ENCODE measurements at places on chromosomes 13 and 19.

DNA sequence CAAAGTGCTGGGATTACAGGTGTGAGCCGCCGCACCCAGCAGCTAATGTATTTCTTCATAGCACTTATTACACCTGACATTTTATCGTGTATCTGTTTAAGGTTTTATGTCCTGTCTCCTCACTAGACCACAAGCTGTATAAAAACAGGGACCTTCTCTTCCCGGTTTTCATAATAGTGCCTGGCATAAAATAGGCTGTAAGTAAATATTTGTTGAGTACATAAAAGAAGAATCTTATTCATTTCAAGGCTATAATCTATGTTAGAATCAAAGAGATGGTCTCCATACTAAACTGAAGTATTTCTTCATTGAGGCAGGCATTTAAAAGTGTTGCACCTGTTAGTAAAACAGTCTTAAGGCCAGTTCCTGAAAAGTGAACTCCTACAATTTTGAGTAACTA lies 194.0 kb downstream of the SHISA2 start:
- no peak for DNase-seq

DNA sequence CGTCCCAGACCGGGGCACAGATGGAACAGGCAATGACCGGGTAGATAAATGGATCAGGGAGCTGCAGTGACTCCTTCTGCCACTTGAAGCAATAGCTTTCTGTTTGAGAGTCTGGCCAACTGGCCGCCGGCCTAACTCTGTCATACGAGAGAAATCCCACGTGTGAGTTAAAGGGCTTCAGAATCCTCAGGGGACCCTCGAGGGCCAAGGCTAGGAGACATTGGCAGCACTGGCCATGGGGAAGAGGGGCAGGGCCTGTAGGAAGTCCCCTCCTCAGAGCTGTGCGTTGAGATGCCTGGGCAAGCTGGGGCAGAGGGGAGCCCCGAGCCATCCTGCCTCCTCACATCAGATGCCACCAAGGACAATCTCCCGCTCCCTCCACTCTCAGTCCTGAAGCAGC lies 51.6 kb downstream of the KLF2 start:
- no peak for DNase-seq

DNA sequence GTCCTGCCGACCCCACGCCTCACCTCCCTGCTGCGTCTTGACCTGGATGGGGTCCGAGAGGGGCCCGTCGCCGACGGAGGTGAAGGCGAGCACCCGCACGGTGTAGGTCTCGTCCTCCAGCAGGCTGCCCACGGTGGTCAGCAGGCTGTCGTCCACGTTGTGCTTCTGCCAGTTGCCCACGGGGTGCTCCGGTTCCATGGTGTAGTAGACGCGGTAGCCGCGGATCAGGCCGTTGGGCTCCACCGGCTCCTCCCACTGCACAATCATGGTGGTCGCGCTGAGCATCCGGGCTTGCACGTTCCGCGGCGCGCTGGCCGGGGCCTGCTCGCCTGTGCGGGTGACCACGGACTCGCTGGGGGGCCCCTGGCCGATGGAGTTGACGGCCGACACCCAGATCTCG lies 96.7 kb downstream of the PTPRS start:
- DNase-seq, result no peak

DNA sequence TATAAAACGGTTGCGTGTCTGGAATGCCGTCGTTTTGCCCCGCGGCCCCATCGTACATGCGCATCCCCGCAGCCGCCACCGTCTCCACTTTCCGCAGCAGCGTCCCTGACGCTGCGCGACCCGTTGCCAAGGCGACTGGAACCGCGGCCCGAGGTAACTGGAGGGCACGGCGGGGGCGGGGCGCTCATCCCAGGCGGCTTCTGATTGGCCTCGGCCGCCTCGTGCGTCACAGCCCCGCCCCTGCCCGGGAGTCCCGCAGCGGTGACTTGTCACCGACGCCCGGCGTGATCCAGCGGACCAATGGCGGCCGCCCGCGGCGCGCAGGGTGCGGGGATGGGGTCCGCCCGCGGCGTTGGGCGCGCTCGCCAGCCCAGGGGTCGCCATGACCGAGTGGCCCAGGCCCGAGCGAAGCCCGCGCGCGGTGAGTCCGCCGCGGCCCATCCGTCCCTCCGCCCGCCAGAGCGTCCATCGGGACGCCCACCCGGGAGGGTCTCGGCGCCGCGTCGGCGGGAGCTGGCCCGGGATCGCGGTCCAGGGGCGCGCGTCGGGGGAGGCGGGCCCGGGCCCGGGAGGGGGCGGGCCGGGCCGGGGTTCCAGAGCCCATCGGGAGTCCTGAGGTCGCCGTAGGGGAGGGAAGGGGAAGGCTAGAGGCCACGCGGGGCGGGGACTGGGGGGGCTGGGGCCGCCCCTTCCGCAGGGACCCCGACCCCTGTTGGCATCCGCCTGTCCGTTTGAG lies at the start of gene ZSCAN1:
TSS of gene ZSCAN1 (plus strand) at position 285 of the 736 bp plus-strand sequence. CDS start 3,812 bp downstream, outside the sequence.
- DNase-seq, result peak; percentile 52

DNA sequence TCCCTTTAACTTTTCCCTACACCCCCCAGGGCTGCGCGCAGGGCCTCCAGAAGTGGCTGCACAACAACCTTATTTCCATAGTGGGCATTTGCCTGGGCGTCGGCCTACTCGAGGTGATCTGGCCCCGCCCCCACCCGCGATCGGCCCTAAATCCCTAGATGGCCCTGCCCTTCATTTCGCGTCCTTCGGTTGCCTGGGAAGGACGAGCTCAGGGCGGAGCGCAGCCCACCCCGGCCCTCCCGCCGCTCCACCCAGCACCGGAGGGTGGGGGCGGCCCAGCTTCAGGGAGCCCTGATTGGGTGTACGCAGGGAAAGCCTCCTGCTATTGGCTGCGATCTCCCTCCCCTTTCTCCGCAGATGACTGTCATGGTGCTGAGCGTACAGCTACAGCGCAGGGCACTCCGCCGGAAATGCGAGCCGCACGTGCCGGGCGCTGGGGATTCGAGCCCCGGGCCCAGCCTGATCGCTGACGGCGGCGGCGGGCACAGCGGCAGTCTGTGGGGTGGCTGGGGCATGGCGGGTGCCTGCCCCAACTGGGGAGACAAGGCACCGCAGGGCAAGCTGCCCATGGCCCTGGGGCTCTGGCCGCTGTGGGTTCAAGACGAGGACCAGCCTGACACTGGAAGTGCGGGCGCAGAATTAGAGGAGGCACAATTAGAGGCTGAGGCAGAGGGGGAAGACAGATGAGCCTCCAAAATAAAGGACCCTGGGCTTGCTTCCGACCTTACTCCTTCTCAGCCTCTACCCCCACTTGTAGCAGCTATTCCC lies 4.3 kb downstream of the CD37 start:
- DNase-seq, result no peak

GRCh38 chr13:105719859-105720258 lies 815.6 kb downstream of the EFNB2 start:
- no peak for DNase-seq

- no peak for DNase-seq
Observed at GRCh38 chr13:105464249-105464648, 1071.2 kb downstream of the EFNB2 start.

DNA sequence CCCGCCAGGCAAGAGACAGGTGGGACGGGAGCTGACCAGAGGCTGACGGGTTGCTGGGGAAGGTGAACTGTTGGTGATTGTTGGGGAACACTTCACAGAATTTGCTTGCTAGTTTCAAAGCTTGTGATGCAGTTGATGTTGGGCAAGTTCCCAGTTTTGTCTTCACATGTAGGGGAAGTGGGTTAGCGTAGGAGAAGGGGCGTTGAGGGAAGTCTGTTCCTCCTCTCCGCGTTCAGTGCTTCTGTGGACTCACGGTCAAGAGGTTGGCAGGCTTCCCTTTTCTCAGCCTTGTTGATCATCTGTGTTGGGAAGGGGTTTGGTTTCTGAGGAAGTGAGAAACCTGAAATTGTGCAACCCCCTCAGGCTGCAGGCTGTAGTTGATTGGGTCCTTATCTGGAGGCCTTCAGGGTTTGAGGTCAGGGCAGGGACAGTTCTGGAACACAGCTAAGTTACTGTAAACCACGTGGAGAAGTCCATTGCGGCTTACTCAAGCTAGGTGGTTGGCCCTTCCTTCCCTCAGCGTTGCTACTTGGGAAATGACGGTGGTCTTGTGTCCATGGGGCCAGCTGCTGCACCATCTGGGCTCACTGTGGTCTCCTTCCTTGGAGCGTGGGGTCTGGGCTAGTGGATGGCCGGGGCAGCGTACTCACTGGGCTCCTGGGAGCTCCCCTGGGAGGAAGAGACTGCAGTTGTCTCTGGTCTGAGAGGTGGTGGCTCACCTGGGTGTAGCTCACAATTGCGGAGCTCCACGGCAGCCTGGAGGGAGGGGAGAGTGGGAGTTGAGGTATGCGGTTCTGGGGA lies 7.5 kb downstream of the RPS9 start:
- peak; percentile 92 for DNase-seq

DNA sequence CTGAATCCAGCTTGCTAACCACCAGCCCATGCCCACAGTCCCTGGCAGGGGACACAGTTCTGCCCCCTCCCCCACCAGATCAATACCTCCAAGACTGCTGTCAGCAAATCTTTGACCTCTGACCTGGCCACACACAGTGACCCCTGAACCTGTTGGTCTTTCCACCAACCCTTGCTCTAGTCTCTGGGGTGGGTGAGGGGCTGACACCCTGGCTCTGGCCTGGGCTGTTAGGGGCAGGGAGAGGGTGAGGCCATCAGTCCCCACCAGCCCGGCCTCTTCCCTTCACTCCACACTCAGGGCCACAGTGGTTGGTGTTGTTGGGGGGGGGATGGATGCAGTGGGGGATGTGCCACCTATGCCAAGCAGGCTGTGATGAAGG lies 21.8 kb upstream of the SLC7A10 start:
- DNase-seq, result no peak

DNA sequence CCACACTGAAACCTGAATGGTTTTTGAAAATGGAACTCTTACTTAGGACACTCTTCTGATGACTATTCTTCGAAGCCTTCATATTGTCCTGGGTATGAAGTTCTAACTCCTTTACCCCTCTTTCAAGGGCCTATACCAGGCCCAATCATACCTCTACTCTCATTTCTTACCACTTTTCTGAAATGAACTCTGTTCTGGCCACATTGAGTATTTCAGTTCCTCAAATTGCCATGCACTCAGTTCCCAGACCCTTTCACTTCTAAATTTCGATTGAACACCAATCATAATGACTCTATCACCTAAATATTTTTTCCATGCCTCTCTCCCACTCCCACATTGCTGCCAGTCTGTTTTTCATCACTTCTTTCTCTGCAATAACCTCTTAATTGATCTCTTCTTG lies 53.7 kb downstream of the LACC1 start:
- DNase-seq, result no peak

DNA sequence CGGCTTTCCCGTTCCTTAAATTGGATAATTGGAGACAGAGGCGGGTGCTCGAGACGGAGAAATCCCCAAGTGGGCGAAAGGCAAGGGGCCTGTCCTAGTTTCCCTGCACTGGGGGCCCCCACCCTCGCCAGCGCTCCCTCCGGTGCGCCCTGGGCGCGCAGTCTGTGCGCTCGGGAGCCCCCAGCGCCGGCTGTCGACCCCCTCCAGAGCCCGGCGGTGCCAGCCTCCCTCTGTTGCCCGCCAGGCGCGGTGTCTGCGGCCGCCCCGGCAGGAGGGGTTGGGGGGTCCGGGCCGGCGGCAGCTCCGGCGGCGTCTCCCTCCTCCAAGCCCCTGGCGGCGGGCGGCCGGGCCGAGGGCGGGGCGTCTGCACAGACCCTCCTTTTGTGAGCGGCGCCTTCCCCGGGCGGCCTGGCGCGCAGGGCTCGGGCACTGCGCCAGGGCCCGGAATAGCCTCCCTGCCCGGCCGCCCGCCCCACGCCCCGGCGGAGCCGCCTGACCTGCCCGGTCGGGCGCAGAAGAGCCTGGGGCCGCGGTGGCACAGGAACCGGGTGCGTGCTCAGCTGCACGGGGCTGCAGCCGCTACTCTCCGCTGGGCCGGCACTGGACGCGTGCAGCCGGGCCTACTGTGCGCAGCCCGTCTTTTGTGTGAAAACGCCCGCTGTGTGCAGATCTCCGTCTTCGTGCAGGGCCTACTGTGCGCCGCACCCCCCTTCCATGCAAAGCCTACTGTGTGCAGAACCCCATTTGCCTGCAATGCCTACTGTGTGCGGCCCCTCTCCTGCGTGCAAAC lies 13.2 kb downstream of the GADD45B start:
- no peak for DNase-seq

GRCh38 chr13:110363010-110363409 lies 55.9 kb downstream of the COL4A2 start:
- DNase-seq, result no peak

GRCh38 chr13:67803118-67803517 lies 573.0 kb upstream of the PCDH9 start:
- DNase-seq, result no peak

- no peak for DNase-seq
Observed at GRCh38 chr13:25490236-25490635, 118.5 kb downstream of the ATP8A2 start.

DNA sequence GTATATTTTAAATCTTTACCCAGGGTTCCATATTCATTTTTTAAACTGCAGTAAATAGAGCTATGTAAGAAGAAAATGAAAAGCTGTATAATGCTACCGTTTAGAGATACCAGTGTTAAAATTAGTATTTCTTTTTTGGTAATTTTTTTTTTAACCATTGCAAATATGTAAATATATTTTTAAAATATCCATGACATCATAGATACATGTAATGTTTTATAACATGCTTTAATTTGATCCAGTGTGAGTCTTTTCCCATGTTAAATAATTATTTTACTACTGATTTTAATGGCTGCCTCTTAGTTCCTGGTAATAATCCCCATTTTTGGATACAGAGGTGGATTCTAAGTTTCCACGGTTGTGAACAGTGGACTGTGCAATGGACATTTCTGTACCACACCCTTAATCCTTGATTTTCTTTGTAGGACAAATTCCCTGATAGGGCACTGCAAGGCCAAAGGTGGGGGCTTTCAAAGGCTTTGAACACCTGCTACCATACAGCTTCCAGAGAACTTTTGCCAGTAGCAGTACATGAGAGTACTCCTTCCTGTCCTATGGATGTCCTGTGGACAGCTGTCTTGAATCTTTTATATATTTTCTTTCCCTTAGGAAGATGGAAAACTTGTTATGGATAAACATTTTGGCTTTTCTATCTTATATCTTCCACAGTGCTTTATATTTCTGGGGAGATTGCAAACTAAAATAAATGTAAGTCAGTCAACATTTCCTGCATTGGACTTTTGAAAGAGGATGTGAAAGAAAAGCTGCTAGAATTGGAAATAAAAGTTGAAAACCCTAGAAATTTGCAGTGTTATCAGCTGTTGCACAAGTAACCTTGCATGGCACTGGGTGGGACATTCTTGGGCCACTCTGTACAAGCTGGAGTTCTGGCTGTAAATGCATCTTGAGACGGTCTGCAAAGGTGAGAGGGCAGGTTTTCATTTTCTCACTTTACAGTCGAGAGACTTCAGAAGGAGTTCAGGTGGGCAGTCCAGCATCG lies 46.8 kb downstream of the ARHGEF7 start:
- no peak for DNase-seq
